ENCODE measurements at places on chromosomes 6 and 20.

DNA sequence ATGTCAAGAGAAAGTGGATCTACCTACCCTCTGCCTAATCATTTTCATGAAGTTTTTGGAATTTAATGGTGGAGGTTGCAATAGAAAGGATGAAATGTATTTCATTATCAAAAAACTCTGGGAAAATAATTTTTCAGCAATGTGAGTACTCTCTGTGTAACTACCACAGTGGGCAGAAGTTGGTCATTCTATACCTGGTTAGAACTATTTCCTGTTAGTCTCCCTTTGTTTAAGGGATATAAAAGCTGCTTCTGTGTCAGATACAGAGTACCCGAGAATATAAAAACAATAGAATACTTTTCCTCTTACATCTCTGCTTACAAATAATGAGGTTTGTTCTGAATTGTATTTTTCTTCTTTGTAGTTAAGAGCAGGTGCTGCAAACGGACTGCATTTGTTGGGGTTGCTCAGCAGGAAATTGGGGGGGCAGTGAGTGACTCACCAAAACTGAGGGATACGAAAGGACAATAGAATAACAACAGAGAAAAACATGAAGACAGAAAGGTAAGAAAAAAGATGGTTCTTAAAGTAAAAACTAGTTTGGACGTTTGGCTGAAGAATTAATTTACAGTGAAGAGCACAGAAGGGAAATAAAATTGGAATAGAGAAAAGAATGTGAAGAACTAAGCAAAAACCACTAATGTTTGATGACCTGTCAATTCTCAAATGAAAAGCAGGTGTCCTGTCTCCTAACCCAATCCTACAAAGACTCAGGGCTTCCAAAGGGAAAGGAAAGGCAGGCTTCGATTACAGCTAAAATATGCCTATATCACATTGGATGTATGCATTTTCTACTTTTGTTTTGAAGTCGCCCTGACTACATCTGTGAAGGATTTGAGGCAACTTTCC, 703.1 kb downstream of the RFPL4B start:
- no peak for DNase-seq

- DNase-seq, result no peak
Measured at GRCh38 chr6:4448841-4449240, 313.5 kb upstream of the ECI2 start.

DNA sequence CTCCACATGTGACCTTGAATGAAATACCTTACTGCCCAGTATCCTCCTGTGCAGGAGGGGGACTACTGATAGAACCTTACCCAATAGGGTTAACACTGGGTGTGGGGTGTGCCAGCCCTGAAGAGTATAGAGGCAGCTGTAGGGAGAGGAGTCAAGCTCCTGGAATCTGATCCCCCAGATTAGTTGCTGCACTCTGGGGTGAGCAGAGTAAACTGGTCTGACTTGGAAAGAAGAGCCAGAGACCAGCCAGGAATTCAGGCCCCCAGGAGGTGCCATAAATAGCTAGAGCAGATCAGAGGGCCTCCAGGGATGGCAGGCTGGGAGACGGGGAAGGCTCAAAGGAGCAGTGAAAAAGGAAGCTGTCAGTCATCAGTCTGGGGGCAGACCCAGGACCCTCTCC, 3.5 kb upstream of the APOBEC2 start:
- no peak for DNase-seq

- no peak for DNase-seq
Measured at GRCh38 chr6:142804490-142804889, 140.5 kb downstream of the HIVEP2 start.

GRCh38 chr20:62832212-62832922, 15.5 kb downstream of the COL9A3 start:
- no peak for DNase-seq

All from D721Med (cell line).